ENCODE measurements at places on chromosomes 6 and 20.
A peak's percentile ranks its signal among the peaks of the same experiment; 100 is the strongest.

GRCh38 chr6:14765721-14766390, 480.0 kb upstream of the JARID2 start:
- DNase-seq = no peak

DNA sequence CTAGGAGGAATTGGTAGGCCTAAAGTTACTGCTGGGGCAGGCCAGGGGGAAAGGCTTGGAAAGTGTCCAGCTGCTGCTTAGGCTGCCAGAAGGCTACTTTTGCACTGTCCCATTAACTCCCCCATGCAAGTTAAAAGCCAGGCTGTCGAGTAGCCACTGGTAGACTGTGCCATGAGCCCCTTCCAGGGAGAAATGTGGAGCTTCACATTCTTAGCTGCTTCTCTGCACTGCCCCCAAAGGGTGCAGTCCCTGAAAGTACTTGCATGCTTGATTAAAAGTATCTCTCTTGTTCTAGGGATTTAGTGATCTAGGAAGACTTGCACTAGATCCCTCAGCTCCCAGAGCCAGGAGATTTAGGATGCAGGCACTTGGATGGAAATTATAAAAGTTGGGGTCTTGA, 57.3 kb downstream of the CDC5L start:
- DNase-seq = no peak

GRCh38 chr20:23211164-23211563, 125.0 kb upstream of the CD93 start:
- DNase-seq = no peak

GRCh38 chr6:134303891-134304290, 14.0 kb downstream of the SGK1 start:
- DNase-seq = no peak

- DNase-seq = no peak
Observed at GRCh38 chr6:161498359-161498758, 224.5 kb upstream of the AGPAT4 start.

DNA sequence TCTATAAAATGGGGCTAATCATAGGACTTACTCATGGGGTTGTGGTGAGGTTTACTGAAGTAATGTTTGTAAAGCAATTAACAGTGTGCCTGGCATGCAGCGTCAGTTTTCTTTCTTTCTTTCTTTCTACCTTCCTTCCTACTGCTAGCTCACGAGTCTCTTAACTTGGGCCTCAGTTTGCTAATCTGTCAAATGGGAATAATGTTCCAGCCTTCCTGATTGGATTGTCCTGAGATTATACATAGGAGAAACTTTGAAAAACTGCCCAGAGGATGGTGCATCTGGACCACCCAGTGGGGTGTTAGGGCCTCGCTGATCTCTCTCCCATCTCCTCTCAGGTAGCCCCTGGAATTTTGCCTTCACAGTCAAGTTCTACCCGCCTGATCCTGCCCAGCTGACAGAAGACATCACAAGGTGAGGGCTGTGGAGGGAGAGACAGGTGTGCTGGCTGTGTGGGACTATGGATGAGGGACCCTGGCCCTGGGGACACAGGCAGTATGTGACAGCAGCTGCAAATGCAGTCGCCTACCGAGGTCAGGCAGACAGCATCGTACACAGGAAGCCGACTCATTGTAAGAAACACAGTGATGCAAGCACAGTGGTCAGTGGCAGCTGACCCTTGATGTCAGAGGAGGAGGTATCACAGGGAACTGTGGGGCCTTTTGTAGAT, 27.5 kb downstream of the EPB41L1 start:
- no peak for DNase-seq

- DNase-seq = no peak
Observed at GRCh38 chr20:49983123-49983847, 505 bp downstream of the SNAI1 start.

DNA sequence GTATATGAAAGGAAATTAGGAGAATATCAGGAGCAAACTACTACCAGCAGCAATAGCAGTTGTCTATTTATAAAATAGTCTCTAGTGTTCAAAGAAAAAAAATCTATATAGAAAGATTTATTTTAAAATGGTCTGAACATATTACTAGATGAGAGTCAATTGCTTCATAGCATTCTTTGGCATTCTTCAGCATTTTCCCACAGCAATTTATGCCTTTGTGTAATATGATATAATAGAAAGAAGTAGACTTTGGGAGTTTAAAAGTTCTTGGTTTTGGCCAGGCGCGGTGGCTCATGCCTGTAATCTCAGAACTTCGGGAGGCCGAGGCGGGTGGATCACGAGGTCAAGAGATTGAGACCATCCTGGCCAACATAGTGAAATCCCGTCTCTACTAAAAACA, 157.0 kb upstream of the PLN start:
- DNase-seq = no peak

- no peak for DNase-seq
Observed at GRCh38 chr6:139148557-139149235, 13.8 kb downstream of the HECA start.

GRCh38 chr20:53980031-53980465, 90.3 kb downstream of the BCAS1 start:
- DNase-seq = no peak

DNA sequence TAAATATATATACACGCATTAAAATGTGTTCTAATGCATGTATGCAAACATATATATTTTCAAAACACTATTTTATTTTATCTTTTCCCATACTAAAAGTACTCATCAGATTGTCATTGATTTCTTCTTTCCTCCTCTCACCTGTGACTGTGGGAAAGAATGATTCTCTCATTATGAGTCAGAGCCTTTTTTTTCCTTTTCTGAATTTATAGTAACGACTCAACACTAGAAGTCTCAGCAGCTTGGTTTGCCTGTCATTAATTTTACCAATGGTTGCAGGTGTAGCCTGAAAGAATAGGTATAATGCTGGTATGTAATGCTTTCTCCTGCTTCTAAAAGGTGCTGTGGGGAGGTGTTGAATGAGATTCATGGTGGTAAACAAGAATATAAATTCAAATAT, 328.7 kb downstream of the UTRN start:
- DNase-seq = no peak

DNA sequence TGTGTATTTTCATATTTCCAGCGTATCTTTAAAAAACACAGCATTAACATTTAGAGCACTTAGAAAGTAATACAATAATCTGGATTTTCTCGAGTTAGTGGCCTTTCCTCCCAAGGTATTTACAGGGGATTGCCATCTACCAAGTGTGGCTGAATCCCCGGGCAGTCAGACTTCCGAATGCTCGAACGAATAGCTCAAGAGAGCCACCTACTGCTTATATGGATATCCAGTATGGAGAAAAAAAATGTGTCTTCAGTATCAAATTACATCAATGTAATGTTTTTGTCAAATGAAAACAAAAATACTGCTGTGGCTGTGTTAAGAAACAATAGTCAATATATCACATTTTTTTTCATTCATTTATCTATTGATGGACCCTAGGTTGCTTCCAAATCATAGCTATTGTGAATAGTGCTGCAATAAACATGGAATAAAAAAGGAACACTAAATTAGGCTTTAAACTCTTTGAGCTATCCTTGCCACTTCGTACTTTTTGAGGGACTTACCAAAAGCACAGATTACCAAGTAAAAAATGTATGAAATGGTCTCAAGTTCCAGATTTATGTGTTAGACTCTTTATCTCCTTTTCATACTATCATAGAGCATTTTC, 654.5 kb upstream of the PTCHD4 start:
- peak; percentile 28 for DNase-seq

DNA sequence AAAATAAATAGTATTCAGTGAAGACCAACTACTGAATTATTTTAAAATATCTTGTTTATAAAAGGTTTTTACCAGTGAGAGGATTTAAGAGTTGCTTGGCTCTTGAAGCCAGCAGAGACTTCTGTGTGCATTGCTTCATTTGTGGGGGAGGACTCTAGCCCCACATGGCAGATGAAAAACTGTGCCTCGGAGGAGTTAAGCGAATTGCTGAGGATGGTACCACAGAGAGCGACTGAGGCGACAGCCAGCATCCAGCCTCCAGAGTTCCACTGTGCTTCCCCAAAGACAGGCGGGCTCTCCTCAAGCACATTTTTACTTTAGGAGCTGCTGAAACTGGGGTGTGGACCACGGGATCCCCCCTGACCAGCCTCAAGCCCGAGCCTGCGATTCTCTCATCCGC, 80.7 kb downstream of the THBS2 start:
- DNase-seq = no peak

GRCh38 chr6:11328613-11329247, 96.3 kb upstream of the NEDD9 start:
- no peak for DNase-seq

- DNase-seq = no peak
Observed at GRCh38 chr6:34535646-34536045, 20.5 kb downstream of the SPDEF start.

DNA sequence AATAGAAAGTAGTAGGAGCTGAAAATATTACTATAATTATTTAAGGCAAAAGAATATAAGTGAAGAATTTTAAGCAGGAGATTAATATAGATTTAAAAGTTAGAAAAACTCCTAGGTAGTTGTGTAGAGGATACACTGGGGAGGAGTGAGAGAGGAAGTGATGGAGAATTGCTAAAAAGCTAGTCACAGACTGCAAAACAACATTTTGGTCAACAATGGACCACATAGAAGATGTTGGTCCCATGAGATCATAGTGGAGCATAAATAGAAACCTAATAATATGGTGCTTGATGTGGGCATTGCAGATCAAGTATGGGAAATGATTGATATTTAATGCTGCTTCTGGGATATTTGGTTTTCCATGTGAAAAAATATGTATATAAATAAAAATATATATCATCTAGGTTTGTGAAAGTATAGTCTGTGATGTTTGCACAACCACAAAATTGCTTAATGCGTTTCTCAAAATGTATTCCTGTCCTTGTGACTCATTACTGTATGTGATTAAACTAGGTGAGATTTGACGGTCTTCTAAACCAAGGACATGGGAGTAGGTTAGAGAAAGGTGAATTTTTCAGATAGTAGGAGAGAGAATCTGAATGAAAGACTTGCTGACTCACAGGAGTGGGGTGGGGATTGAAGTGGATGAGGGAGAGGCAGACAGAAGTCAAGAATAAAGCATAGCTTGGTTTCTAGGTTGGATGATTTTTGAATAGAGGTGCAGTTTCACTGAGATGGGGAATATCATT, 174.0 kb downstream of the BCKDHB start:
- no peak for DNase-seq

DNA sequence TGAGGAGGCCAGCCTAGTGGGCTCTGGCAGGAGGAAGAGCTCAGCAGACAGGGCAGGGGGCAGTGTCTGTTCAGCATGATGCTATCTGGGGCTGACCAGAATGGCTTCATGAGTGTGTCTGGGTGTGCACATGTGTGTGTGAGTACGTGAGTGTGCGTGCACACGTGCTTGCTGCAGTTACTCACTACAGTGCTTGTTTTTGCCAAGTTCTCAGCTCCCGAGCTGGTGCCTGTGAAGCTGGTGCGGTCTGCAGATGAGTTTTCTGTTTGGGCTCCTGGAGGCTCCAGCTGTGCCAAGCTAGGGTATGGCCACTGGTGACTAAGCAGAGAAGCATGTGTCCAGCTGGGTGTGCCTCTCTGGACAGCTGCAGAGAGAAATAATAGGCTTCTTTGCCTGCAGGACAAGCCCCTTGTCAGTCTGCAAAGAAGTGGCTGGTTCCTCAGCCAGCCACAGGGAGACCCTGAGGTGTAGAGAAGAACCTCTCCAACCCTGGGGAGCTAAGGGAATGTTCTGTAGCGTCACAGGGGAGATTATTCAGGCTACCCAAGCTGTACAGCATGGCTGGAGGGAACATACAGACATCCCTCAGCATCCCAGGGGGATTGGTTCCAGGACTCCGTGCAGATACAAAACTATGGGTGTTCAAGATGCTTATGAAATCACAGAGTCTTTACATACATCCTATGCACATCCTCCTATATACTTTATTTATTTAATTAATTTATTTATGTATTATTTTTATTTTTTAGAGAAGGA, 40.2 kb upstream of the FAM50B start:
- peak; percentile 77 for DNase-seq

GRCh38 chr6:45728674-45729073, 287.0 kb downstream of the CLIC5 start:
- DNase-seq = peak; percentile 12

GRCh38 chr20:4134355-4134834, 119.0 kb upstream of the RNF24 start:
- no peak for DNase-seq

- no peak for DNase-seq
Observed at GRCh38 chr6:36032261-36032660, 4.7 kb downstream of the MAPK14 start.

DNA sequence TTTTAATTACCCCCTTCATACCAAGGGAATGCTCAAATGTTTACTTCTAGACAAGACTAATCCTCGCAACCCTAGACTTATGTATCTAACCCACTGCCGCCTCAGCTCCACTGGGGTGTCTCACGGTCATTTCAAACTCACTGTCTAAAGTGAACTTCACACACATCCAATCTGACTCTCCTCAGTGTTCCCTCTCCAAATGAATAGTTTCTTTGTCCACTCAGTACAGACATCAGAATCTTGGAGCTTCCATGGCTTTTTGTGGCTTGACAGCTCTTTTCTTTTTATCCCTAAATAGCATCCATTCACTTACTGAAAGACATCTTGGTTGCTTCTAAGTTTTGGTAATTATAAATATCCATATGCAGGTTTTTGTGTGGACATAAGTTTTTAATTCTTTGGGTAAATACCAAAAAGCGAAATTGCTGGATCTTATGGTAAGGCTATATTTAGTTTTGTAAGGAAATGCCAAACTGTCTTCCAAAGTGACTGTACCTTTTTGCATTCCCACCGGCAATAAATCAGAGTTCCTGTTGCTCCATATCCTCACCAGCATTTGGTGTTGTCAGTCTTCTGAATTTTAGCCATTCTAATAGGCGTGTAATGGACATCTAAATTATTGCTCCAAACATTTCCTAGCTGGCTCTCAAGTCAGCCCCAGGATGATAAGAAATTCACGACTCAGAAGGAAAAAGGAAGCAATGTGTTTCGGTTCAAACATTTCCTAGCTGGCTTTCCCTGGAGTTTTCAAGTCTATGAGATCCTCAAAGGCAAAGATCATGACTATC, 73.1 kb downstream of the DNAAF9 start:
- DNase-seq = no peak

GRCh38 chr6:157510323-157511188, 129.6 kb downstream of the ZDHHC14 start:
- DNase-seq = no peak

GRCh38 chr6:65135567-65135966, 571.5 kb downstream of the EYS start:
- DNase-seq = no peak

- no peak for DNase-seq
Observed at GRCh38 chr6:150048099-150048498, 20.8 kb downstream of the ULBP3 start.

GRCh38 chr6:12594530-12594893, 122.1 kb upstream of the PHACTR1 start:
- DNase-seq = no peak

- DNase-seq = no peak
Observed at GRCh38 chr6:21201187-21201586, 392.4 kb upstream of the SOX4 start.
